Calu3 (cell line): ENCODE measurements at places on chromosomes 1 and 21. TPM values are rescaled to one million over a fixed set of nuclear protein-coding genes. Genes with fewer than 3 reads are reported as not detected.

DNA sequence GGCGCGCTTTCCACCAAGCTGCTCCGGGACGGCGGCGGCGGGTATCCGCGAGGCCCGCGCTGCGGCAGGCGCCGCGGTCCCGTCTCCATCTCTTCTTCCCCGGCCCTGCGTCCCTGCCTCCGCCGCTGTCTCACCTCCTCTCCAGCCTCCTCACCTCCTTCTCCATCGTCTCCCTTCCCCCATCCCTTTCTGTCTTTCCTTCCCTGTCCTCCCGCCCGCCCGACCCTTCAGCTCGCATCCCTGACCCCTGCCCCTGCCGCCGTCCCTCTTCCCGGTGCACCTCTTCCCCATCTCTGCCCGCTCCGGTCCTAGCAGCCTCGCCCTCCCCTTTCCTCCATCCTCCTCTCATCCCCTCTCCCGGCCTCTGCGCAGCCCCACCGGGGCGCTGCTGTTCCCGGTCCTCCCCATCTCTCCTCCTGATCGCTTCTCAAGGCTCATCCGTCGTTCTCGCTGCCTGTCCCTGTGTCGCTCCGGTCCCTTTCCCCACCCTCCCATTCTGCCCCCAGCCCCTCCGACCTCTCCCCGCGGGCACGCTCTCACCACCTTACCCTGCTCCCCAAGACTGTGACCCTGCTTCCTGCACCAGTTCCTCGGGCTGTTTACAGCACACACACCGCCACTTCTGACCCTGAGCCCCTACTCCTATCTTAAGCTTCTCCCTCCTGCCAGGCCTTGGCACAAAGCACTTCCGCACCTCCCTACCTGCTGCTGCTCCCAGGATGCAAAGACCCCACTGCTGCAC, 760 bp upstream of the NPHP4 start:
- DNase-seq, result no peak

The RUNX3 gene
- 0.28 and 1.3 TPM in 2 replicates for total RNA-seq

- no peak for DNase-seq
These were observed 169.2 kb upstream of the SGIP1 start for GRCh38 chr1:66364578-66365391.

DNA sequence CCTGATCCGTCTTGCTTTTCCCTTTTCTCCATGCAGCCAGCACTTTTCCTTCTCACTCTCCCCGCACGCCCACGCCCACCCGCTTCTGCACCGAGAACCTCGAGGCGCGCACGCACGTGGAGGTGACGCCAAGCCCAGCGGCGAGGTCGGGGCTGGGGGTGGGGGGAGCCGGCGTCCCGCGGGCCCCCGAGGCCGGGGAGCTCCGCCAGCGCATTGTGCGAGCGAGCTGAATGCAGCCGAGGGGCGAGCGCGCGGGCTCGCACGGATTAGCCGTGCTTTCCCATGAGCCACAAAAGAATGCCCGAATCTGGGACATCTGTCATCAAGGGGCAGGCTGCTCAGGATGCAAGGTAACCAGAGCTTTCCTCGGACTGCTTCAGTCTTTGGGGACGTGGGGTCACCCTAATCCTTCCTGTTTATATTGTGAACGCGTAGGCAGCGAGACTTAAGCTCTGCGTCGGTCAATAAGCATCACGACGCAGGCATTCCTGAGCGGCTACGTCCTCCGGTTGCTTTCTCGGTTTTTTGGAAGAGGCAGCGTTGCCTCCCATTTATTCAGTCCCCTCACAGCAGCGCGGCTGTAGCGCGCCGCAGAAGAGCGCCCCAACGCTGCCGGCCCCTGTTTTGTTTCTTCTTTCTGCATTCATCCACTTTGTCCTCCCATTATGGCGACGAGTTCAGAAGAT, 67.3 kb upstream of the AKT3 start:
- peak; percentile 46 for DNase-seq

The RORC gene
- 0.19 and 1.2 TPM in 2 replicates for total RNA-seq

The SPATA45 gene
- total RNA-seq, result 0.80 and 1.1 TPM in 2 replicates

GRCh38 chr1:41792485-41792770, 126.3 kb downstream of the HIVEP3 start:
- DNase-seq, result no peak

GRCh38 chr1:14102180-14102579, 402.2 kb downstream of the PRDM2 start:
- DNase-seq, result no peak

The SWT1 gene
- 2.6 and 2.9 TPM in 2 replicates for total RNA-seq

- no peak for DNase-seq
These were observed 37.4 kb upstream of the DISP1 start for GRCh38 chr1:222777463-222777862.

The HUNK gene
- 2.3 and 5.0 TPM in 2 replicates for total RNA-seq

GRCh38 chr1:202202500-202203168, 9.0 kb downstream of the LGR6 start:
- DNase-seq, result no peak

GRCh38 chr1:27523337-27524020, 33.5 kb upstream of the WASF2 start:
- no peak for DNase-seq

The PSMD4 gene
- 302 and 325 TPM in 2 replicates for total RNA-seq

DNA sequence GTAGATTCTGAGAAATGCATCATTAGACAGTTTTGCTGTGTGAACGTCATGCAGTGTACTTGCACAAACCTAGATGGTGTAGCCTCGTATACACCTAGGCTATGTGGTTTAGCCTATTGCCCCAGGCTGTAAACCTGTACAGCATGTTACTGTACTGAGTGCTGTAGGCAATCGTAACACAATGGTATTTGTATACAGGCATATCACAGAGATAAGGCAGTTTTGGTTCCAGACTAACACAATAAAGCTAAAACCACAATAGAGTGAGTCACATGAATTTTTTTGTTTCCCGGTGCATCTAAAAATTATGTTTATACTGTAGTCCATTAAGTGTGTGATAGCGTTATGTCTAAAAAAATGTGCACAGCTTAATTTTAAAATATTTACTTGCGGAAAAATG, 6.9 kb downstream of the IL10RB start:
- DNase-seq, result no peak

DNA sequence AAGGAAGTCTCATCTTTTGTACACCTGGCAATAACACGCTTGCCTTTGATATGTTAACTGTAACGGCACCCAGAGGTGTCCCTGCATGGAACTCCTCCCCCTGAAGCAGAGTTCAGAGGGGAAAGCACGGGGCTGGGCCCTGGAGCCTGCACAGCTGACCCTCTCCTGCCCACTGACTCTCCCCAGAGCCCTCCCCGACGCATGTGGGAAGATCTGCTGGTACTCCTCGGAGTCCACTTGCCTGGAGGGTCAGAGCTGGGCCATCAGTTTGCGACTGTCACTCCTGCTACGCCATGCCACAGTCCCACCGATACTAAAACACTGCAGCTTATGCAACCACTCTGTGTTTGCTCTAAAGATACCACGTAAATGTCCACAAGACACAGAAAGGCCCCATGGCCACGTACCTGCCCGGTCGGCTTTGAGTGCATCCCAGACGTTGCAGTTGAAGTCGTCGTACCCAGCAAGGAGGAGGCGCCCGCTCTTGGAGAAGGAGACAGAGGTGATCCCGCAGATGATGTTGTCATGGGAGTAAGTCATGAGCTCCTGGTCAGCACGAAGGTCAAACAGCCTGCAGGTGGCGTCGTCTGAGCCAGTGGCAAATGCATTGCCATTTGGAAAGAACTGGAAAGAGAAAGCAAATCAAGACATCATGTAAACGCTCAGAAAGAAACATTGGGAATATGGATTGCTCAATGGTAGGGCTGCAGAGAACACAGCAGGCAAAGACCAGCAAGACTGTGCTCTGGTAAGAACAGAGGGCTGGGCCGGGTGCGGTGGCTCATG, 10.6 kb upstream of the NADK start:
- peak; percentile 12 for DNase-seq

The C1orf141 gene
- total RNA-seq, result not detected in 2 replicates
